AG09319 (cell line): ENCODE measurements at places on chromosomes 5 and 9.

GRCh38 chr9:14906644-14907359 lies 3.4 kb downstream of the FREM1 start:
- no peak for DNase-seq

DNA sequence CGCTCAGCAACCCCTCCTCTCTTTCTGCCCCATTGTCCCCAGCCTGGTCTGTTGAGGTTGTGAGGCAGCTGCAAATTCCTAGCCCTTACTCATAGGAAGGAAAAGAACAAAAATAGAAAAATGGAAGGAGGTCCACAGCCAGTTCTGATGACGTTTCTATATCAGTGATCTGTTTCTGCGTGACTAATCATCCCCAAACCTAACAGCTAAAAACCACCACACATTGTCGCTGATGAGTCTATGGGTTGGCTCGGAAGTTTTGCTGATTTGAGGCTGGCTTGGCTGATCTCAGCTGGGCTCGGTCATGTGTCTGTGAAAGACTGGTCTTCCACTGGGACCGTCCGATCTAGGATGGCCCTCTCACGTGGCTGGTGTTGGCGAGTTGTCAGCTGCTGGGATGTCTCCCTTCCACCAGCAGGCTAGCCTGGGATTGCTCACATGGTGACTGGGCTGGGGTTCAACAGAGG lies 200.6 kb upstream of the ZNF618 start:
- peak; percentile 76 for DNase-seq

GRCh38 chr5:153516504-153517240 lies 26.2 kb downstream of the GRIA1 start:
- DNase-seq: no peak

DNA sequence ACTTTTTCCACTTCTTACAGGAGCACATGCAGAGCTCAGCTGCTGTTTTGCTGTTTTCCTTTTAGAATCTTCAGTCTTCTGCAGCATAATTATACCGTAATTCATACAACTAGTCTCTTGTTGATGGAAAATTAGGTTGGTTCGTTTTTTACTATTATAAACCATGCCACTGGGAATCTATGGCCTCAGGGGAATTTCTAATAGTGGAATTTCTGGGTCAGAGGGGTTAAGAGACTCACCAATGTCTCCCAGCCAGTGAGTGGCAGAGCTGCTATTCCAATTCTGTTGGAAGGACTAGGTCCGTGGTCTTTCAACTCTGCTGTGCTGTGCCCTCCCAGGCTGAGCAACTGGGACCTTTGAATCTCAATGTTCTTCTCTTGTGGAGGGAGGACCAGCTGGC lies 282.5 kb downstream of the ZSWIM6 start:
- DNase-seq: no peak

- DNase-seq: no peak
Observed at GRCh38 chr5:178419196-178419595, 171.0 kb downstream of the COL23A1 start.

DNA sequence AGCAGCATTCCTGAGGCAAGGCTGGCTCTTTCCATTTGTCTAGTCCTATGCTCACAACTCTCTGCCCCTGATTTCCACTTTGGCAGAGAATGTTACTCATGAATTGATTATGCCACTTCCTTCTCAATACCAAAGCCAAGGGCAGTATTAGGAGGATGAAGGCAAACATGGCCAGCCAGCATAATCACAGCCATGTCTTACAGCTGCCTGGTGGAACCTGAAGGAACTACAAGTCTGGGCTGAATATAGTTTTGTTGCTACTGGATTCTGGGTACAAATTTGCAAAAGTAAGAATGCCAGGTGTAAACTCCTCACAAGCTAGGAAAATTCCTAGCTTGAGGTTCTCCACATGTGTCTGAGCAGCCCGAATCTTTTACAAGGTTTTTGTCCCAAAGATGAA lies 4.2 kb downstream of the SIL1 start:
- DNase-seq: no peak

DNA sequence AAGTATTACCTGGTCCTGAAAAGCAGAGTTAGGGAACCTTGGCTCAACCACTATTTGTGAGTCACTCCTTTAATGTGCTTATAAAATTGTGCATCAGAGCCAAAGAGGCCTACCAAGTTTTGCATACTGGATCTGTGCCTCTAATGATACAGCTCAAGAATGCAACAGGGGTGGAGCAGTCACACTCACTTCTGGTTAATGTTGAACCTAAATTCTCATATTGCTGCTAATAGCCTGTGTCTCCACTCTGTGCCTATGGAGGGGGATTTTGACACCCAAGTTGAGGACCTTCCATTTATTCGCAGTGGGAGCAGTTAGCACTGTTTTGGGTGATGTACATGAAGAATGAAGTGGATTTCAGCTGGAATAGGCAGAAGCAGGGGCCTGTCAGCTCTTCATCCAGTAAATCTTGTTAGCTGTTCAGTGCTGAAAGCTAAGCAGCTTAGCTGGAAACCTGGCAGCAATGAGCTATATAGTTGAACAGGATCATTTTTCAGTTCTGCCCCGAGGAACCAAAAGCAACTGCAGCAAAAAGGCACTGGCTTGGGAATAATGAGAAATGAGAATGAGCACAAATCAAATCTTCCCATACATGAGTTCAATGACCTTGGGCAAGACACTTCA lies 9.7 kb downstream of the SH3TC2 start:
- no peak for DNase-seq

DNA sequence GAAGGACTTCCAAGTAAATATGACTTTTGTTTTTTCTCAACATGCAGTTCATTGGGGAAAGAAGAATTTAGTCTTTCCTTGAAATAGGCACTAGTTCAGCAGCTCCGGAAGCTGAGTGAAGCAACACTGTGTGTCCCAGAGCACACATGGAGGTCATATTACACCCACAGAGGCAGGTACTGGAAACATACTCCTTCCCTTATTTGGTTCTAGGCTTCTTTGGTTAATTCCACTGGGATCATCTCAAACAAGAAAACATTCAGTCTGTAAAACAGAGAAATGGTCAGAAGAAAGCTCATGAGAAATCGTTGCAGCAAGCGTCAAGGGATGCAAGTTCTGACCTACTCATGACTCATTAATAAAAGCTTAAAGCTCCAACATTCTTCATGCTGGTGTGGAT lies 175.1 kb upstream of the PCSK5 start:
- DNase-seq: no peak

GRCh38 chr5:173625673-173626504 lies 9.4 kb upstream of the BOD1 start:
- no peak for DNase-seq

GRCh38 chr9:133891741-133892140 lies 100.4 kb downstream of the VAV2 start:
- no peak for DNase-seq

GRCh38 chr5:1515921-1516571 lies 7.7 kb downstream of the LPCAT1 start:
- no peak for DNase-seq

- no peak for DNase-seq
Observed at GRCh38 chr5:17276445-17276844, 59.0 kb downstream of the BASP1 start.

DNA sequence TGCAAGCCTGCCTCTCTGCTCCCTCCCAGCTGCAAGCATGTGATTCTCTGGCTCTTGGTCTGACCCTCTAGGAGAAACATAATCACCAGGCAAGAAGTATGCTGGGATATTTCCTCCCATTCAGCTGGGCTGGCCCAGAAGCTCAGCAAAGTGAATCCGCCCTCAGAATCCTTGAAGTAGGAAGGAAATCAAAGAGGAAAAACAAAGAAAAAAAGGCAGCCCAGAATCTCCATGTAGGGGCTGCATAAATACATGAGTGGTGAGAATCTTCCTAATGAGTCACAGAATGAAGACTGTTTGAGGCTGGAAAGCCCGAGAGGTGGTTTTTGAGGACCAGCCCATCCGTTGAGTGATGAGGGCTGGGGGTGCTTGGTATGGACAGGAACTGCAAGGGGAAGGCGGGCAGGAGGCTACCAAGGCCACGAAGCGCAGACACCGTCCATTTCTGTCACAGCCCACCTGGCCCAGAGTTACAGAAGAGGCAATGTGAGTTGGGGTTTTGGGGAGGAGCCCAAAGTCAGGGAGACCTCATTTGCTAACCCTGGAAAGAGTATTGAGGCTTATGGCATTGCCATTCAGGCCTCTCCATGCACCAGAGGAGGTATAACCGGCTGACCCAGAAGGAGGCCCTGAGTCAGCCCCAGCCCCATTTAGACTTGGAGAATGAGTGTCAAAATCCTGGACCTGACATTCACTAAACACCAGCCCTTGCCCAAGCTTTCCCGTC lies 33.4 kb upstream of the TGFBR1 start:
- no peak for DNase-seq

- no peak for DNase-seq
Observed at GRCh38 chr5:73369278-73369677, 79.3 kb downstream of the FOXD1 start.

GRCh38 chr9:134702291-134702690 lies 60.7 kb downstream of the COL5A1 start:
- DNase-seq: no peak

GRCh38 chr5:97070234-97070633 lies 72.2 kb downstream of the LIX1 start:
- no peak for DNase-seq

- DNase-seq: peak; percentile 38
Observed at GRCh38 chr5:98774192-98775033, 950 bp downstream of the RGMB start.

DNA sequence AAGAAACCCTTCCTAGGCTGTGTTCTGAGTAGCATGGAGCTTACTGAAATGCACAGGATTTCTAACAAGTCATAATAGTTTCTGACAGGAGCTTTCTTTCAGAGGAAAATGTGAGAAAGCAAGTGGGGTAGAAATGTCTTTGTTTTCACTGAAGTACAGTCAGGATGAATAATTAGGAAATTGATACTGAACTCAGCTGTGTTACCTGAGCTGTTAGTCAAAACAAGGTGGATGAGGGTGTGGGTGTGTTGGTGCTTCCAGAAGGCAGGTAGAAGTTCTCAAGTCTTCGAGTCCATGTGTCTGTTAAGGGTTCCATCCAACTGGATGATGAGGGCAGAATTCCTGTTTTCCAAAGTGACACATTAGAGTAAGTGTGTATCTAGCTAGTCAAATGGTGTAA lies 122.4 kb downstream of the BASP1 start:
- DNase-seq: no peak

DNA sequence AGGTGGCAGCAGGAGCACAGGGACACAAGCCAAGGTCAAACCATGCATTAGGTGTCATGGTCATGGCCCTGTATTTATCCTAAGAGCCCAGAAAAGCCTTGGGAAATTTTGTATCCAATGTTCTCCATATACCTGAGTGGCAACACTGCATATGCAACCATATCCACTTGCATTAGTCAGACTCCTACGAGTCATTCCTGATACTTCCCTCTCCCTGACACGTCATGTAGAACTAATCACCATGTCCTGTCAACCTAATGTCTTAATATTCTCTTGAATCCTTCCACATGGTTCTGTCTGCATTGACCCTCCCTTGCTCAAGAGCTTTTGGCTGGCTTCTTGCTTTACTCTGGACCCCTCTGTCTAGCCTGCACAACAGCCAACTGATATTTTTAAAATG lies 9.4 kb downstream of the SCGB3A2 start:
- no peak for DNase-seq

- peak; percentile 23 for DNase-seq
Observed at GRCh38 chr9:71349218-71349617, 227.8 kb upstream of the TRPM3 start.

DNA sequence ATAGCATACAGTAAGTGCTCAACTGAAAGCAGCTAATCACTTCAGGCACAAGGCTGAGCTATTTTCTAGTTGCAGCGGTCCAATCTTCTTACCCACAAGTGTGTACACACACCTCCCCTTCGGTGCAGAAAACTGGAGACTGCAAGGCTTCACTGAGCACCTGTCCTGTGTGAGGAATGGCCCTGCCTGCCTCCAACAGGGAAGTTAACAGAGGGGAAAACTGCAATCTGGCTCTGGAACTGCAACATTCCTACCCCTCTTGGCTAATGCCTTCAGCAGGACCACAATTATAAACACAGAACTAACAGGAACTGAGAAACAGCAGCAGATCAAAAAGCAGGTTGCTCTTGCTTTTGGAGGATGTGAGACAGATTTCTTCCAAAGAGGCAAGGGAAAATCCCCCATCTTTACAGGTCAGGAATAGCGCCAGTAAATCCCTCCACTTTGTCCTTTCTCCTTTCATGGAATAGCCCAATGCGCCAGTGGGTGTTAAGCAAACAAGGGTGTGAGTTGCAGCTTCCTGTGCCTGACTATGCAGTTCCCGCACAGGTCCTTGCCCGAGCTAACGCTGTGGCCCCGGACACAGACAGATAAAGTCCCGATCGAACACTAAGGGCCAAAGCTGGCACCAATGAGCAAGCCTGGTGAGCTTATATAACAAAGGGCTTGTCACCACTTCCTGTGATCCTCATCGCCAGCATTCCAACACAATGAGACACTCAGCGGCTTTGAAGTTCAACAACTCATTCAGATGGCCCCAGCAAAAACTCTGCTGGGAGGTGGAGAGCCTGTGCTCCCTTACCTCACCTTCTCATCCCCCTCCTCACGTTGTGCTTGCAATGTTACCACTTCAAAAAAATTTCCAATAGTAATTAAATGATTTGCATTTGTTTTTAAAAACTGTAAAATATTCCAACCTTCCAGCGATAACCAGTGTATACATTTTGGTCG lies 21.5 kb downstream of the SHB start:
- DNase-seq: peak; percentile 76

DNA sequence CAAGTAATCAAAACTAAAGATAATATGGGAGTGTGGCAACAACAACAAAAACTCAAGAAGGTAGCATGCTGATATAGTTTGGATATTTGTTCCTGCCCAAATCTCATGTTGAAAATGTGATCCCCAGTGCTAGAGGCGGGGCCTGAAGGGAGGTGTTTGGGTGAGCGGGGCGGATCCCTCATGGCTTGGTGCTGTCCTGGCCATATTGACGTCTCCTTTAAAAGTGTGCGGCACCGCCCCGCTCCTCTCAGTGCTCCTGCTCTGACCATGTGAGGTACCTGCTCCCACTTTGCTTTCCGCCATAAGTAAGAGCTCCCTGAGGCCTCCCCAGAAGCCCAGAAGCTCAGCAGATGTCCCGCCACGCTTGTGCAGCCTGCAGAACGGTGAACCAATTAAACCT lies 25.6 kb downstream of the MED27 start:
- no peak for DNase-seq

- no peak for DNase-seq
Observed at GRCh38 chr5:40258222-40258621, 421.5 kb upstream of the PTGER4 start.

DNA sequence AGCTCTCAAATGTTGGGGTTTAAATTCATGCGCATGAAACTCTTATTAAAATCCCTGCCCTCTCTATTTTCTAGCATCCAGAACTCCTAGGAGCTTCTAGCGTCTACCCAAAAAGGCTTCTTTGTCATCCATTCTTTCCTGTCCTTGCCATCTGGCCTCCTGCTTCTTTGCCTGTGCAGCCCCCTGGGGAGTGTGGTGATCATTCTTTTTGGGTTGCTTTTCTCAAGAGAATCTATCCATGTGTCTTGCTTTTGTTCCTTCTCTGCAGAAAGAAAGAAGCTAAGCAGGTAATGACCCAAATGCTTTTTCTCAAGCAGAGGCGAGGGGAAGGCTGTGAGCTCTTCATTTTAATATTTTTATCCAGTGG lies 26.6 kb downstream of the SKP2 start:
- no peak for DNase-seq

GRCh38 chr5:65907135-65907534 lies 19.2 kb upstream of the ERBIN start:
- no peak for DNase-seq

GRCh38 chr5:55072666-55073065 lies 29.8 kb upstream of the GZMA start:
- no peak for DNase-seq
